ENCODE measurements at places on chromosomes 1 and 21. TPM values are rescaled to one million over a fixed set of nuclear protein-coding genes. Genes with fewer than 3 reads are reported as not detected.

DNA sequence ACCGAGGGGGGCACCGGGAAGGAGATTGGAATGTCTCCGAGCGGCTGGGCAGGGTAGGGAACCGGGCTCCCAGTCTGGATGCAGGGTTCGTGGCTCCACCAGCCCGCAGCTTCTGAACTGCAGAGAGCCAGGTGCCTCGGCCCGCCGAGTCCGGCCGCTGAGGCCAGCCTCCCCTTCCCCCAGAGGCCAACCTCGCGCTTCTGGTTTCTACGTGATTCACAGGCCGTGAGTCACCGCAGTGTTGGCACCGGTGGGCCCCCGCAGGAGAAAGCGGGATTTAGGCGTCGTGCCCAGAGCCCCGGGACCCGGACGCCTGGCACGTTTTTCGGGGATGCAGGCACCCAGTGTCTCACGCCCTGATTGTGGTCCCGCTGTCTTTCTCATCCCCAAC is 458 bp downstream of the CRABP2 start:
- peak; percentile 53 for DNase-seq

- DNase-seq, result no peak
Measured at GRCh38 chr1:63807046-63807445, 33.2 kb downstream of the ROR1 start.

Gene COG2
- 23.4 TPM for polyA plus RNA-seq

Gene DMAP1
- 30.6 TPM for polyA plus RNA-seq

Gene FBLIM1
- 39.4 TPM for polyA plus RNA-seq

Data from A549 (cell line).